A172 (cell line): ENCODE measurements at places on chromosomes 5 and 9. TPM values are rescaled to one million over a fixed set of nuclear protein-coding genes. Genes with fewer than 3 reads are reported as not detected.

GRCh38 chr9:4833781-4834560 lies 41.2 kb downstream of the RCL1 start:
- DNase-seq, result peak; percentile 46

GRCh38 chr9:35295369-35296036 lies 133.7 kb downstream of the UNC13B start:
- no peak for DNase-seq

Gene FGF1
- 1.2 and 1.8 TPM in 2 replicates for total RNA-seq

Gene SELENOP
- total RNA-seq, result 5.3 and 10.7 TPM in 2 replicates

Gene TMC1
- total RNA-seq, result not detected in 2 replicates

GRCh38 chr5:9653811-9654210 lies 23.7 kb upstream of the TAS2R1 start:
- DNase-seq, result peak; percentile 84

Gene DDX31
- 9.3 and 11.3 TPM in 2 replicates for total RNA-seq

Gene SLC6A3
- not detected in 2 replicates for total RNA-seq

DNA sequence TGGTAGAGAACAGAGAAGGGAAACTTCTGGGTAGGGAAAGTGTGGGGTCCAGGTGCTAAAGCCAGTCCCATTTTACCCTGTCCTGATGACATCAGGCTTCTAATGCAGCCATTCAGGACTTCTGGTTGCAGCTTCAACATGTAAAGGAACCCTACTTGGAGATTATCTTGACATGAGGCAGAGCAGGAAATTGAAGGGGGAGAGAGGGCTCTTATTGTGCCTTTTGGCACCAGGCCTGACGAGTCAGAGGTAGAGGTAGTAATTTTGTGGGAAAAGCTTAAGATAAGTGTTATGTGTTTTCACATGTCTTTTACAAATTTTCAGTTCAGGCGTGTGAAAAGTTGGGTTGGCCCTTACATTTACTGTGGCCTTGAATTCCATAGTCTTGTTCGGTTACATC lies 102.4 kb upstream of the APC start:
- DNase-seq, result no peak

Gene PIP5KL1
- total RNA-seq, result 1.6 and 3.4 TPM in 2 replicates

GRCh38 chr5:89280103-89281037 lies 397.4 kb upstream of the MEF2C start:
- no peak for DNase-seq

GRCh38 chr9:126317513-126317912 lies 9.1 kb upstream of the MVB12B start:
- no peak for DNase-seq

- DNase-seq, result no peak
Observed at GRCh38 chr5:7894860-7895259, 25.9 kb downstream of the MTRR start.

DNA sequence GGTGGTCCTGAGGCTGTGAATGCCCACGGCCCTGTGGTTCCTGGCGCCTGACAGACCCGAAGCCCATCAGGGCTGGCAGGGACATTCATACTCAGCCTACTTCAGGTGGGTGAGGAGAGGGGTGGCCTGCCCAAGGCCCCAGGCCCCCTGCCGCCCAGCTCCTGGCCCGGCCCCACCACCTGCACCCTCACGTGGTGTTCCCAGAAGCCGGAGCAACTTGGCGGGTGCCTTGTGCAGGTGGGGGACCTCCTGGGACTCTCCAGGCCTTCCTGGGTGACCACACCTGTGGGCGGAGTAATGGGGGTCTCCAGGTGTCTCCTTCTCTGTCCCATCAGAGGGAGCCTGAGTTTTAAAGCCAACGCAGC lies 36.8 kb upstream of the UBAC1 start:
- DNase-seq, result no peak

DNA sequence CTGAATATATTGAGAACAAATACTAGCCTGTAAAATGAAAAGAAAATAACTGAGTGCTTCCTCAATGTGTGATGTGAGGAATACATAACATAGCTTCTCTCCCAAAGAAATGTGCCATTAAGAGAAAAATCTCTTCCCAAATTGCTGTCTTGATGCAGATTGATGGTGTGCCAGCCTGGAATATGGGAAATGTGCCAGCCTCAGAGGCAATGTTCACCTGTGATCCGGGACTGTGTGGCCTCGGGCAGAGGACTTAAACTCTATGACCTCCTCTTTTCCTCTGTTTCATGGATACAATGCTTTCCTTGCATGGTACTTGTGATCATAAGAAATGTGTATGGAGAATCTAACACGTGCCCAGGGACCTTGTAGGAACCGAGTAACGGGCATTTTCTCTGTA lies 370.9 kb downstream of the DIRAS2 start:
- no peak for DNase-seq

- no peak for DNase-seq
Observed at GRCh38 chr9:21381448-21382339, 3.5 kb downstream of the IFNA2 start.

- DNase-seq, result peak; percentile 34
Observed at GRCh38 chr5:5523066-5523505, 100.6 kb downstream of the ICE1 start.

- DNase-seq, result peak; percentile 53
Observed at GRCh38 chr9:72554221-72554641, 32.8 kb downstream of the TMC1 start.

GRCh38 chr9:37293664-37294524 lies 128.6 kb upstream of the GRHPR start:
- DNase-seq, result no peak

Gene PCDHB14
- 17.6 and 18.2 TPM in 2 replicates for total RNA-seq

DNA sequence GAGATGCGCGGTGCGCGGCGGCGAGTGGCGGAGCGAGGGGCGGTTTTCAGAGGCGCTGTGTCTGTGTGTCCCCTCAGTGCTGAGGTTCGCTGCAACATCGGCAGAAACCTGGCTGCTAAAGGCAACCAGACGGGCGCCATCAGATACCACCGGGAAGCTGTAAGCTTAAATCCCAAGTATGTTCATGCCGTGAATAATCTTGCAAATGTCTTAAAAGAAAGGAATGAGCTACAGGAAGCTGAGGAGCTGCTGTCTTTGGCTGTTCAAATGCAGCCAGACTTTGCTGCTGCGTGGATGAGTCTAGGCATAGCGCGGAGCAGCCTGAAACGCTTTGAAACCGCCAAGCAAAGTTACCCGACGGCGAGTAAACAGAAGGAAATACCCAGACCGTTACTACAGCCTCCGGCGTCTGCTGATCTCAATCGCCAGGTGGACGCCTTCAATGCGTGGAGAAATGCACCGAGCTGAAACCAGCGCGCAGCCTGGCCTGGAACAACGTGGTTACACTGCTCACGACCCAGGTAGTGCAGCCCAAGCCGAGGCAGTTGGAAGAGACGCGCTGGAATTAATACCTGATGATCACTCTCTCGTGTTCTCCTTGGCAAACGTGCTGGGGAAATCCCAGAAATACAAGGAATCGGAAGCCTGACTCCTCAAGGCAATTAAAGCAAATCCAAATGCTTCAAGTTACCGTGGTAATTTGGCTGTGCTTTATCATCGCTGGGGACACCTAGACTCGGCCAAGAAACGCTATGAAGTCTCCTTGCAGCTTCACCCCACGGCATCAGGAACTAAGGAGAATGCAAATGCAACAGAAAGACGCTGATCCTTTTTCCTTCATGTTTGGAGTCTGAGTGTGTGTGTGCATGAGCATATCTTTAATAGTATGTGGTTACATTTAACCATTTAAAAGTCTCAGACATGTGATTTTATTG lies 15.9 kb downstream of the OR2V1 start:
- no peak for DNase-seq

Gene IARS1
- 204 and 212 TPM in 2 replicates for total RNA-seq

- no peak for DNase-seq
Observed at GRCh38 chr5:170985486-170985885, 123.7 kb downstream of the RANBP17 start.

DNA sequence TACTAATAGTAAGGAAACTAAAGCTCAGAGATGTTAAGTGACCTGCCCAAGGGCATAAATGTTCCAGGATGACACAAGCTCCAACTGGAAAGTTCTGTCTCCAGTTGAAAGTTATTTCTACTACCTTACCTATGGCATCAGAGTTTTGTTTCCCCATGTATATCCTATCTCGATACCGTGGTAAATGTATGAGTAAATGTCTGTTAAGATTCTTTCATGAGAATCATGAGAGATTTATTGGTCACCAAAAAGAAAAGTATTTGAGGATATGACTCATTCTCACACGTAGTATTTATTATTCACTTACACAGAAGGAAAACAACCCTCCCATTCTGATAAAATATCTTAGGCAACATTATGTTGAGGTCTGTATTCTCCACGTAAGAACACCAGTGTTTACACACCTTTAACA lies 11.1 kb upstream of the SHOC1 start:
- peak; percentile 60 for DNase-seq

- DNase-seq, result no peak
Observed at GRCh38 chr9:6330958-6331634, 2.9 kb downstream of the TPD52L3 start.

DNA sequence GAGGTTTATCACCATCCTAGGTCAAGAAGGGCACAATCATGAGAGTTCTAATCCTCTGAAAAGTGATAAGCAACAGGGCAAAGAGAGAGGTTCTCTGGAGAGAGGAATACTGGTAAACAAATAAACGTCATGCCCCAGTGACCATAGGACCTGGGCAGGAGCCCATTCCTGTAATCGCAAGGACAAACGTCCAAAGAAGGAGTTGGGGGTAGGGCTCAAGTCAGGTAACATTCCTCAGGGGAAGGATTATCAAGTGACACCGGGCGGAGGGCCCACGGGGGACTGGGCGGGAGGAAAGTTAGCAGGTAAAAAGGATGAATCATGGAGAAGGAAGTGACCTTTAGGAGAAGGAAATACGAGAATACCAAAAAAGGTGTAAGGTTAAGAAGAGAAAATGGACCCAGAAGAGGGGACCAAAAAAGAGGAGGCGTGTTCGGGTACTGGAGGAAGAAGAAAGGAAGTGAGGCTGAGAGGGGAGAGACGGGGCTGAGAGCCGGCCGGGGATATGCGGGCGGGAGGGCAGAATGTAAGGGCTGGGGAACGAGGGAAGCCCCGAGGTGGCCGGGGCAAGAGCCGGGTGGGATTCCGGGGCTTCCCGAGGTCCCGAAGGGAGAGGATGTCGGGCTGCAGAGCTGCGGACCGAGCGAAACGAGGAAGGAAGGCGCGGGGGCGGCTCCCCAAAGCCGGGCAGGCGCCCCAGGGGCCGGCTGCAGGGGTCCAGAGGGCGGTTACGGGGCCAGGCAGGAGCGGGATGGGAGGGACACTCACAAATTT lies 583 bp downstream of the DIAPH1 start:
- peak; percentile 51 for DNase-seq

Gene ZDHHC11
- 1.0 and 4.3 TPM in 2 replicates for total RNA-seq

GRCh38 chr9:136659861-136660784 lies 2.6 kb upstream of the EGFL7 start:
- DNase-seq, result no peak

DNA sequence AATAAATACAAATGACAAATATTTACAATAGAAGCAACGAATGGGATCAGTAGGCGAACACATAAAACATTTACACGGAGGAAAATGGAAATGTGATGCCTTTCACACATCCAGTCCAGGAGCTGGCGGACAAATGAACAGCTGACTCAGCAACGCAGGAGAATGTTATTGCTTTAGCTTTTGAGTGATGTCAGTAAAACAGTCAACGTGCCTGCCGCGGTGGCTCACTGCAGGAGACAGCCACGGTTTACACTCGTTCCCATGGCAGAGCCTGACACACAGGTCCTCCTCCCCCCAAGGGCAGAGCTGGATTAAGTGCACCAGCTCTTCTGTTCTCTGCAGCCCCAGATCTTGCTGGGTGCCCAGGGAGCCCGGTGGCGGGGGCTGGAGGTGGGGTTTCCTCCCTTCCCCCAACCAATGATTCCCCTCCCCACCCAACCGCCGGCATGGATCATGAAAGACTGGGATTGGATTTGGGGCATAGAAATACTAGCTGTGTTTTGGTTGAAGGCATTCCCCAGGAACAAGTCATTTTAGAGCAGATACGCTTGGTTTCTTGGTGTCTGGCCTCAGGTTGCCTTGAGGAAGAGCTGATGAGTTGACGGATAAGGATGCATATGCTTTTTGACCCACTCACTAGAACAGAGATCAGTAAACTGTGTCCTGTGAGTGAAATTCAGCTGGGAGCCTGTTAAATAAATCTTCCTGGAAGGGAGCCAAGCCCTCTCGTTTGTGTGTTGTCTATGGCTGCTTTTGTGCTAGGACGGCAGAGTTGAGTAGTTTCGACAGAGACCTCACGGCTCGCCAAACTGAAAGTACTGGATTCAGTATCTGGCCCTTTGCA lies 12.5 kb downstream of the STC2 start:
- DNase-seq, result no peak

DNA sequence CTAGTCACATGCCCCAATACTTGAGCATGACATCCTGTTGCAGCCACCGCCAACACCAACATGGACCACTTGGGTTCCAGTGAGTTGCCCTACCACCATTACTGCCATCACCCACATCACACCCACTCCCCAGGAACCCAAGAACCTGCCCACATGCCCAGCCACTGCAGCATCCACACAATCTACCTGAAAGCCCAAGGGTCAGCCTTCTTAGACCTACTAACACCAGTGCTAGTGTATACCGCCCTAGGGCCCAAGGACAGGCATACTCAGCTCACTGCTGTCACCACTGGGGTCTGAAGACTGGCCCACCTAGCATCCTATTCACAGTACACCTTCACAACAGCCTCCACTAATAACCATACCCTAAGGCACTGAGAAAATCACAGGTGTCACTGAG lies 82.0 kb downstream of the SYK start:
- no peak for DNase-seq

DNA sequence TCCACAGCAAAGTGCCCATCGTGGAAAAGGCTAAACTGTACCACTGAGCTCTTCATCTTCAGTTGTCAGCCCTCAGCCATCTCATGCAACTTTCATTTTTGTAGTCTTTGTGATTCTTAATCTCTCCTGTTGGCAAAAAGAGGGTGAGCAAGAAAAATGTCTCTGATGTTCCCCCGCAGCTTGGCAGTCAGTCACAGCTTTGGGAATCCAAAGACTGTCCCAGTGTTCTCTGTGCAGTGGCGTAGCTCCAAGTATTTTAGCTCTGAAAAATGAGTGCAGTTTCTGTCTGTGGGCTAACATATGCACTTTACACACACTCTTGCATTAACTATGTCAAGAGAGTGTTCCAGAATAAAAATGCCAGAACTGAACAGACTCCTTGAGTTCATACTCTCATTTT lies 372.2 kb downstream of the TMEM232 start:
- no peak for DNase-seq

DNA sequence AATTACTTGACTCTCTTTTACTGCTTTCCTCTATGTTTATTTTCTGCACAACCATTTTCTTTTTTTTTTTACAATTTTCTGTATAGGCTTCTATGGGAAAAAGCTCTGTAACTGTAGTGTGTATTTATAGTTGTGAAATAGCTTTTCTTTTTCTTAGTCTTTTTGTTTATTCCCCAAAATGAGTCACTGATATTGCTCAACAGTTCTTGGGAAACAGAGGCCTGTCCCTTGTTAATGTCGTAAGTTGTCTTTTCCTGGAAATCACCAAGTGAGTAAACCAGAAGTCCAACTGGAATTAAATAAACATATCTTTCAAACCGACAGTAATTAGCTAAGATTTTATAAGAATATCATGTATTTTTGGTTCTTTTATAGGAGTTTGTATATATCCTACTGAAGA lies 325.1 kb upstream of the PRR16 start:
- DNase-seq, result peak; percentile 79
